ENCODE measurements at places on chromosomes 7 and 10.

DNA sequence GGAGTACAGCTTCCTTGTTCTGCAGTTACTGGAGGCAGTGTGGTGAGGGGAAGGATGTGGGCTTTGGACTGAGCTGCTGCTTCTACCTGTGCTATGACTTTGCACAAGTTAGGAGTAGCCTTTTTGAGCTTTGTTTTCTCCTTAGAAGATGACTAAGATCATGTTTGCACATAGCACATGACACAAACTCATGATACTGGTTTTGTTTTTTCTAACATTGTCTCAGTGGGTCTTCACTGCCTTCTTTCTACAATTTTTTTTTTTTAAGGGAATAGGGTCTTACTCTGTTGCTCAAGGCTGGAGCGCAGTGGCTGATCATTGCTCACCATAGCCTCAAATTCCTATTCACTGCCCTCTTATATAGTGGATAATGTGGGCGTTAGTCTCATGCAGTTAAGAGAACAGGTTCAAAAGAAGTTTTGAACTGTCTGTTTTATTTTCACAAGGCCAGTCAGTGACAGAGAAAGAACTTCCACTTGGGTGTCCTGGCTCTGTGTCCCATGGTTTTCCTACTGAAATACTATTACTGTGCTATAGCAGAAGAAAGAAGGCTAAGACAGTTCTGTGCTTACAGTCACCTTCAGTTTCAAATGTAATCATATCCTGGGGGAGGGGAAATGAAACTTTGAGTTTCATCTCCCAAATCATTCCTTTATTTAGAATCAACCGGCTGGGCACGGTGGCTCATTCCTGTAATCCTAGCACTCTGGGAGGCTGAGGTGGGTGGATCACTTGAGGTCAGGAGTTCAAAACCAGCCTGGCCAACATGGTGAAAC lies 72.0 kb downstream of the KAT6B start:
- DNase-seq: no peak

- no peak for DNase-seq
Observed at GRCh38 chr7:121961089-121961867, 88.3 kb downstream of the PTPRZ1 start.

DNA sequence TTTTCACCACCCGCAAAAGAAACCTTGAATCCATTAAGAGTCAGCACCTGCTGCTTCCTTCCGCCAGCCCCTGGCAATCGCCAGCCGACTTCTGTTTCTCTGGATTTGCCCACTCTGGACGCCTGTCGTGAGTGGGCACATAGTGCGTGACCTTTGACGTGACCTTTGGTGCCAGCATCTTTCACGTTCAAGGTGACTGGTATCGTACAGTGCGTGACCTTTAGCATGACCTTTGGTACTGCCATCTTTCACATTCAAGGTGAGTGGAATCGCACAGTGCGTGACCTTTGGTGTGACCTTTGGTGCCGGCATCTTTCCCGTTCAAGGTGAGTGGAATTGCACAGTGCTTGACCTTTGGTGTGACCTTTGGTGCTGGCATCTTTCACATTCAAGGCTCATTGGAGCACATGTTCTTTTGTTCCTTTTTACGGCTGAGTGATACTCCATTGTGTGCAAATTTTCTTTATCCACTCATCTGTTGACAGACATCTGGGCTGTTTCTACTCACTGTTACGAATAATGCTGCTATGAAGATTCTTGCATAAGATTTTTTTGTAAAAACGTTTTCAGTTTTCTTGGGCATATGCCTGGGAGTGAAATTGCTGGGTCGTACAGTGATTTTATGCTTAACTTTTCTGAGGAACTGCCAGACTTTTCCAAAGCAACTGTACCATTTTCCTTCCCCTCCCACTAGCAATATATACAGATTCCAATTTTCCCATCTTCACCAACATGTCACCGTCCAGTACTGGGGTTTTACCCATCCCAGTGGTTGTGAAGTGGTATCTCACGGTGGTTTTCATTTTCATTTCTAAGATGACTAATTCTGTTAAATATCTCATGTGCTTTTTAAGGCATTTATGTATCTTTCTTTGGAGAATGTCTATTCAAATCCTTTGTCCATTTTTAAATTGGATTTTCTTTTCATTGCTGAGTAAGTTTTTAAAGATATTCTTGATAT lies 145.3 kb downstream of the DIP2C start:
- DNase-seq: no peak

DNA sequence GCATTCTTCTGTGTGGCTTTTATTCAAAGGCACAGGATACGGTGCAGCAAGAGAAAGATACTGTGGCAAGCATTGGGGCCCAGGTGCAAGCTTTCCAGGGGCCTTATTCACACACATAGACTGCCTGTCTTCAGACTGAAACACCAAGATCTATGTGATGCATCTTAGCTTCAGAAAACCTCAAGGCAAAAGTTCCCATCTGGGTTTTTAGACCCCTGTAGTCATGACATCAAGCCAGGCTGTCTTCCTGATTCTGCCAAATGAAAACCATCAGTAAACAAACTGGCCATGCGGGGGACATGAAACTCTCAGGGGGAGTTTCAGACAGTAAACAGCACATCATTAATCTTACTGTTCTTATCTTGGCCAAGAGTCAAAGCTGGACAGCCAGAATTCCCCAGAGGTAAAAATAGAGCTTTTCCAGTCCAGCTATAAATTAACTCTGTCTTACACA lies 9.8 kb downstream of the AGBL3 start:
- DNase-seq: no peak

DNA sequence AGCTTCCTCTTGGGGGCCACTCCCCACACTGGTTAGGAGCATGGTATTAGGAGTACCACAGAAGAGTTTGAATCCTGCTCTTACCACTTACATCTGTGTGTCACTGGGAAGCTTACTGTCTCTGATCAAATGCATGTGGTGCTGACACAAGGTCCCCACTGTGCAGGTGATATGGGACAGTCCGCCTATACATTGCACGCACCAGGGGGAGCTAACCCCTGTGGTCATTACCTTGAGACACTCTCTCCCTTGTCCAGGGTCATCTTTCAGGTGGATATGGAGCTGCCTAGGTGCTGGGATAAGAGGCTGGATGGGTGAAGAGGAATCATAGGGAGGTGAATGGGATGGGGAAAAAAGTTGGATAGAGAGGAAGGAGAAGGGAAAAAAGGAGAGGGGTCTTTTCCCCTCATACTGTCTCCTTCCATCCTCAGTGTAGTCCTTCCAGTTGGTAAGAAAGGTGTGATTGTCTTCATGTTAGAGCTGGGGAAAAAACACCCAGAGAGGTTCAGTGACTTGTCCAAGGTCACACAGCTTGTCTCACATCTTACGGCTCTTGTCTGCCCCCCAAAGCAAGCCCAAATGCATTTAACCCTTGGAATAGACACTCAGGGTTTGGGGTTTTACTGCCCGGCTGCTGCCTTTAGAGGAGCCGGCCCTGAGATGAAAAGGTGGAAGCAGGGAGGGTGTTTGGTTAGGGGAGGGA lies 125.9 kb downstream of the CDH23 start:
- DNase-seq: no peak

GRCh38 chr7:155227788-155228458 lies 69.8 kb upstream of the INSIG1 start:
- DNase-seq: no peak

- no peak for DNase-seq
Observed at GRCh38 chr10:7984896-7985295, 69.6 kb upstream of the GATA3 start.

DNA sequence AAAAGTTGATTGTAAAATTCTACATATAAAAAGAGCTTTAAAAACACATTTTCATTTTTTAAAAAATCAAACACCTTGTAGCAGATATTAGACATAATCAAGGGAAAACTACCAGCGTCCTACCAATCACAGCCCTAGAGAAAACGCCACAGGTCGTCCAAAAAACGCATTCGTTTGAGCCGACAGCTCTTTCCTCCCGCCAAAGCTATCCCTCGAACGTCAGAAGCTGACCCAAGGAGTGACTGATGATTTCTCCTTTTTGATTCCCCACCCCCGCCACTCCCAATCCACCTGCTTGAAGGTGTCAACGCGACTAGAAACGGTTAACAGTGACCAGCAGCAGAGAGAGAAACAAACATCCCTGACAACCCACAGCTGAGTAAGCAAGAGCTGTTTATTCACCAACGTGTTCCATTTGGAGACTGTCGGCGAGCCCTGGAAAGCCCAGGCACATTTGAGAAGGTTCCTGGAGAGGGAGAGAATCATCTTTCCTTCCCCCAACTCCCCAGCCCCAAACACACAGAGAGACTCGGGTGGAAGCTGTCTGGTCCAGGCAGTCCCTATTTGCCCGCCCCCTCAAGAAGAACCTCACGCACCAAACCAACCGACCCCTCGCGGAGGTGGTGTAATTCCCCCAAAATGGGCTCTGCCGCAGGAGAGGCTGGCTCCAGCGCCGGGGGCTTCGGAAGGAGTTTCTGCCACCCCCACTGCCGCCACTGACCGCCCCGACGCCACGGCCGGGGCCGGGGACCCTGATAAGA lies 622 bp downstream of the CPEB3 start:
- peak; percentile 67 for DNase-seq

DNA sequence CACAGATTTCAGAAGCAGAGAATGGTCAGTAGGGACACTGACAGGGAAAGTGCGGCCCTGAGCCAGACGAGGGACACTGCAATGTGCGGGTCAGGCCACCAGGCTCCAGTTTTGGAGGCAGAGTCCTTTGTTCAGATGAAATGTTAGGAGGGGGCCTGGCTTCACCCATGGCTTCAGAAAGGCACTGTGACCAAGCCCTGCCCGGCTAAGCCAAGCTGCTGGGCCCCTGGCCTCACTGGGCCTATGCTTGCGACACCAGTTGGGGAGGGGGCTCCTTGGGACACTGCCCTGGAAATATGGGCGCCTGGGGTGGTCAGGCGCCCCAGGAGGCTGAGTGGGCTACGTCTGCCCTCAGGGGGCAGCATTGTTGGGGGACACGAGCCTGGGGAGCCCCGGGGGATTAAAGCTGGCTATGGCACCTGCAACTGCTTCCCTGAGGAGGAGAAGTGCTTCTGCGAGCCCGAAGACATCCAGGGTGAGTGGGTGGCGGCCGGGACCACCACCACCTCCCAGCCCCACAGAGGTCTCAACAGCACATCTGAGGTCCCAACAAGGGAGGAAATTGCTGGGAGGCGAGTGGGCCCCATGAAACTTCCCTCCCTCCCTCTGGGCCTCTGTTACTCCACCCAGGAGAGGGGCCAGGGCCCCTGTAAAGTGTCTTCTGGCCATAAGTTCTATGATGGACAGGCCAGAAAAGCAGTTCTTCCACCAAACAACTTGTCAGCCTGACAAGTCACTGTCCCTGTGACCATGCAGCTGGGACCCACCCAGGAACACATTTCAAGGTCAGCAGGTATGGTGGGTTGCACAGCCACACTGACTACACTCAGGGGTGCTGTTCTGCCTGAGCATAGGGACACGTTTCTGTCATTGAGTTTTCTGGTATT lies 24.8 kb upstream of the CSGALNACT2 start:
- DNase-seq: no peak

DNA sequence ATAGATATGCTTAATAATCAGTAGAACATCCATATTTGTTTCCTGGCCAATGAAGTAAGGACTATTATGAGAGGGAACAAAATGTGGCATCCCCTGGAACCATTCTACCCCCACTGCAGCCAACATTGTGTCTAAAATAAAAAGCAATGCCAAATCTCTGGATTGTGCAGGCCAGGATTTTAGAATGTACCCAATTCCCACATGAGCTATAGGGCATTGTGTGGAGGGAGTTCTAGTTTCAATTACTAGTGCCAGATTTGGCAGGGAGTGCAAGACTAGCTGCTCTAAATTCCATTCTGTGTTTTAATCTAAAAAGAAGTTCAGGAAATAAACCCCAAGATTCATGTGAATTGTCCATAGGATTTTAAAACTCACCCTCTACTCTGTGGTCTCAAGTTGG lies 112.3 kb downstream of the HGF start:
- no peak for DNase-seq

GRCh38 chr10:97195706-97196222 lies 10.0 kb upstream of the SLIT1 start:
- no peak for DNase-seq

- no peak for DNase-seq
Observed at GRCh38 chr7:83708531-83708930, 59.6 kb upstream of the SEMA3E start.

DNA sequence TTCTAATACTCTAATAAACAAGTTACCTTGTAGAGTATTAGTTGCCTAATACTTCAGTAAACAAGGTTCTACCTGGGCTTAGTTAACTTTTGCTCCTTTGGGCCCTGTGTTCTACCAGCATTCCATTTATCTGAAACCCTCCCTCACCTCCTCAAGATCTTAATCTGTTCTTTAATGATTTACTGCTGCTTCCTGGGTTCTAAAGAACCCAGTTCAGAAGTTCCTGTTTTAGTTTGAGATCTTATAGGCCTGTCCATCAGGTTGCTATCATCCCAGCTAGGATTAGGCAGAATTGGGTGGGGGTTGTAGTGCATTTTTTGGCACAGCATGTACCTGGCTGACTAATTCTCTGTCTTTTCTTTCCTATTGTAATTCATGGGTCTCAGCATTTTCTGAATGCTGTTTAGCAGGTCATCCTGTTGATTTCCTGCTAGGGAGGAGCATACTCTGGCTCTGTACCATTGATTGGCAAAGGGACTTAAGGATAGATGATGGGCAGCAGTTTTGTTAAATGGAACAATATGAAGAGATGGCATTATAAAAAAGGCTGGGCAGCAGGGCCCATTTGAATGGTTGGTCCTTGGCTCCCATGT lies 53.7 kb upstream of the TMEM248 start:
- no peak for DNase-seq

DNA sequence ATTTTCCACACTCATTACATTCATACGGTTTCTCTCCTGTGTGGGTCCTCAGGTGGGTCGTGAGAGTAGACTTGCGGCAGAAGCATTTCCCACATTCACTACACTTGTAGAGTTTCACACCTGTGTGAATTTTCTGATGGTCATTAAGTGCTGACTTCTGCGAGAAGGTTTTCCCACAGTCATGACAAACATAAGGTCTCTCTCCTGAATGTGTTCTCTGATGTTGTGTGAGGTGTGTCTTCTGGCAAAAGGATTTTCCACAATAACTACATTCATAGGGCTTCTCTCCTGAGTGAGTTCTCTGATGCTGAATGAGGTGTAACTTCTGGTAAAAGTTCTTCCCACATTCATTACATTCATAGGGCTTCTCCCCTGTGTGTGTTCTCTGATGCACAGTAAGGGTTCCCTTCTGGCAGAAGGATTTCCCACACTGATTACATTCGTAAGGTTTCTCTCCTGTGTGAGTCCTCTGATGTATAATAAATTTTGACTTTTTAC lies 15.1 kb downstream of the ZNF12 start:
- DNase-seq: no peak

GRCh38 chr7:154857240-154857639 lies 145.7 kb downstream of the PAXIP1 start:
- DNase-seq: peak; percentile 33

DNA sequence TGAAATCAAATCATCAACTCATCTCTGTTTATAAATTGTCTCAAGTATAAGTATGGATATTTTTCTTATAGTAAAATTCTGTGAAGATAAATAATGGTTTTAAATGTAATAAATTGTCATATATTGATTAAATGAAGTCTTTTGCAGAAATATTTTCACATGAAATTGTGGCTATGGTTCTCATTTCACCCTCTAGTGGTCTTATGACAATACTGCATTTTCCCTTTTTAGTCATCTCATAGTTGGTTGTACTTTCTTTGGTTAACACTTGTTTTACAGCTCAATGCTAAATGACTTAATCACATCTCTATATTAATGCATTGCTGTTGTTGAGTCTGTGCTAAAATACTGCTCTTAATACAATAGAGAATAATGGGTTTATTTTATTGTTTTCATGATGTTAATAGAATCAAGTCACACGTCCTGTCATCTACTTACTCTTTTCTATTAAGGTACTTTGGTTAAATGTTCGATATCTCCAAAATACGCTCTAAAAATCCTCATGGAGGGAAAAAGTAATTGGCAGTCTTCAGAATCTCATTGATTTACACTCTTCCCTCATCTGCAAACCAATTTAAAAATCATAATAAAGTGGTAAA lies 38.0 kb upstream of the CACNA2D1 start:
- no peak for DNase-seq

Measured in NCI-H2029 (cell line).